ENCODE measurements at places on chromosomes 16 and 17. TPM values are rescaled to one million over a fixed set of nuclear protein-coding genes. Genes with fewer than 3 reads are reported as not detected.
A peak's percentile ranks its signal among the peaks of the same experiment; 100 is the strongest.

SOX9 gene
- total RNA-seq, result not detected

DNA sequence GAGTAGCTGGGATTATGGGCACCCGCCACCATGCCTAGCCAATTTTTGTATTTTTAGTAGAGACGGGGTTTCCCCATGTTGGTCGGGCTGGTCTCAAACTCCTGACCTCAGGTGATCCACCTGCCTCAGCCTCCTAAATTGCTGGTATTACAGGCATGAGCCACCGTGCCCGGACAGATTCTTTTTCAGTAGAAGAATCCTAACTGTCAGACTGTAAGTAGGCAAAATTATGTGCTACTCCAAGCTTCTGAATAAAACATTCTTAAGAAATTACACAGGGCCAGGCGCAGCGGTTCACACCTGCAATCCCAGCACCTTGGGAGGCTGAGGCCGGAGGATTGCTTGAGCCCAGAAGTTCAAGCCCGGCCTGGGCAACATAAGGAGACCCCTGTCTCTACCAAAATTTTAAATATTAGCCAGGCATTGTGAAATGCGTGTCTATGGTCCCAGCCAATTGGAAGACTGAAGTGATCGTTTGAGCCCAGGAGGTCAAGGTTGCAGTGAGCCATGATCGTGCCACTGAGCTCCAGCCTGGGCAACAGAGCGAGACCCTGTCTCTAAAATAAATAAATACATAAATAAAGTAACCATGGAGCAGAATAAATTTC, 66.7 kb upstream of the KIFC3 start:
- DNase-seq, result no peak

DNA sequence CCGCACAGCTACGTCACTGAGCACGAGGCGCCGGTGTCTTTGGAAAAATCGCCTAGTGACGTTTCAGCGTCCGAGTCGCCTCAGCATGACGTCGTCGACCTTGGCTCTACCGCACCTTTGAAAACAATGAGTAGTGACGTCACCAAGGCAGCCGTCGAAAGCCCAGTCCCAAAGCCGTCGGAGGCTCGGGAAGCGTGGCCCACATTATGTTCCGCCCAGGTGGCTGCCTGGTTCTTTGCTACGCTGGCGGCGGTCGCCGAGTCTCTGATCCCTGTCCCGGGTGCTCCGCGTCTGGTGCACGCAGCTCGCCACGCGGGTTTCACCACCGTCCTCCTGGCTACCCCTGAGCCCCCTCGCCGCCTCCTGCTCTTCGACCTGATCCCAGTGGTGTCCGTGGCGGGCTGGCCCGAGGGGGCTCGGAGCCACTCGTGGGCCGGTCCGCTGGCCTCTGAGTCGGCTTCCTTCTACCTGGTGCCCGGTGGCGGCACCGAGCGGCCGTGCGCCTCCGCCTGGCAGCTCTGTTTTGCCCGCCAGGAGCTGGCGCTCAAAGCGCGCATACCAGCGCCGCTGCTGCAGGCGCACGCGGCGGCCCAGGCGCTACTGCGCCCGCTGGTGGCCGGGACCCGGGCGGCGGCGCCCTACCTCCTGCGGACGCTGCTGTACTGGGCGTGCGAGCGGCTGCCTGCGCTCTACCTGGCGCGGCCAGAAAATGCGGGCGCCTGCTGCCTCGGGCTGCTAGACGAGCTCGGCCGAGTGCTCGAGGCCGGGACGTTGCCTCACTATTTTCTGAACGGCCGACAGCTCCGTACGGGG, 1.5 kb downstream of the TMEM102 start:
- DNase-seq, result peak; percentile 92

DNA sequence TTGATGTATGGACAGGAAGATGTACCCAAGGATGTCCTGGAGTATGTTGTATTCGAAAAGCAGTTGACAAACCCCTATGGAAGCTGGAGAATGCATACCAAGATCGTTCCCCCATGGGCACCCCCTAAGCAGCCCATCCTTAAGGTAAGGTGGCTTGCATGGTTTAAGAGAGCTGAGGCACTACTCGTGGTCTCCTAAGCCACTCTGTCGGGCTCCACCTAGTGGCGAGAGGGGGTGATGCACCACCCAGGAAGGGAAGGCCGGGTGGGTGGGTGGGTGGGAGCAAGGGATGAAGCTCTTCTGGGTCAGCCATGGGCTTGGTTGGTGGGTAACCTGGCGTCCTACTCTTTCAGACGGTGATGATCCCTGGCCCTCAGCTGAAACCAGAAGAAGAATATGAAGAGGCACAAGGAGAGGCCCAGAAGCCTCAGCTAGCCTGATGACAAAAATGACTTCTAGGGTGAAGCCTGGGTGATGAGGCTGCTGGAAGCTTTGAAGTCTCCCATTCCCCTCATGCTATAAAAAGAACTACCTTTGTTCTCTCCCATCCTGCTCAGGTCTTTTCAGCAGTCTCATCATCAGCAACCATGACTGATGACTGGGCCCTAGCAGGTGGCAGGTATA, 21.5 kb downstream of the GPR179 start:
- peak; percentile 86 for DNase-seq

- no peak for DNase-seq
Measured at GRCh38 chr16:1475552-1476114, 805 bp upstream of the CLCN7 start.

Measured in activated CD4-positive, alpha-beta T cell treated with anti-CD3 and anti-CD28 coated beads for 36 hours (primary cell).